ENCODE measurements at places on chromosomes 1 and 21.
A peak's percentile ranks its signal among the peaks of the same experiment; 100 is the strongest.

GRCh38 chr1:154567386-154568156 is at the start of gene CHRNB2:
TSS of gene CHRNB2 (plus strand) at chr1:154567778. CDS start at chr1:154568045, 267 bp downstream.
- H3K27ac ChIP-seq = no peak within 1 kb of the TSS
- H3K4me1 ChIP-seq = peaks cover 10% of the 10 kb centered on the region
- H3K4me3 ChIP-seq = no peak within 1 kb of the TSS
- no peaks in the 10 kb centered on the region for H3K36me3 ChIP-seq

DNA sequence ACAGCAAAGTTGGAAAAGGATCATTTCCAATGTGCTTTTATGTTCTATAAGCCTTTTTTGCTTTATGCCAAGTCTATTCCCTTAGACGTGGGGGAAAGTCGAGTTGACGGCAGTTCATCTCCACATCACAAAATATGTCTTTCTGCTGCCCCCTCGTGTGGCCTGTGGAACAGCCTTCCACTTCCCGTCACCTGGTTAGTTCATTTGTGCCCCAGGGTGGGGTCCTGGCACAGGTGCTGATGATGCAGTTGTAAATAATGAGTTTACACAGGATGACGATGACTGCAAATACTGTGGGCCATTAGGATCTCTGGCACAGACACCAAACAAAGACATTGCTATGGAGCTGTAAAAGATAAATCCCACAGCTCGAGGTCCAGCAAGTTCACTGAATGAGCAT is 10.0 kb upstream of the OTUD3 start:
- no peak overlapping the region for H3K4me3 ChIP-seq
- no peaks in the 10 kb centered on the region for H3K27me3 ChIP-seq
- no peak overlapping the region for H3K27ac ChIP-seq
- DNase-seq = no peak
- no peaks in the 10 kb centered on the region for H3K36me3 ChIP-seq

DNA sequence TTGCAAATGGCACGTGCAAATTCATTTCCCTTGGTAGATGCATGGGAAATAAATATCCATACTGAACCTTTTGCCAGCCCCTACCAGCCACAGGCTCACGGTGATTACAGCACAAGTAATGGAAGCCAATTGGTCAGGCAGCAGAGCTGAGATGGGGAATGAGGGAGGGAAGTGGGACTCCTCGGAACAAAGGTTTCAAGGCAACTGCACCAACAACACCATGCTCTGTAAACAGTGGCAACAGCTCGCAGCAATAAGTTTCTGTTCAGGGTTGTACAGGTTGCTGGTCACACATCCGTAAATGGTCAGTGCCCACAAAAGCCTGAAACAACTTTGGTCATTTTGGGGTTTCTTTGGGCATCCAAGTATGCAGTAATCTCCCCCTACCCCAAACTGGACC is 62.7 kb upstream of the LPGAT1 start:
- no peak overlapping the region for H3K4me3 ChIP-seq
- no peaks in the 10 kb centered on the region for H3K27me3 ChIP-seq
- H3K4me1 ChIP-seq = no peaks in the 10 kb centered on the region
- no peak overlapping the region for H3K27ac ChIP-seq
- no peak for DNase-seq
- H3K36me3 ChIP-seq = no peaks in the 10 kb centered on the region

DNA sequence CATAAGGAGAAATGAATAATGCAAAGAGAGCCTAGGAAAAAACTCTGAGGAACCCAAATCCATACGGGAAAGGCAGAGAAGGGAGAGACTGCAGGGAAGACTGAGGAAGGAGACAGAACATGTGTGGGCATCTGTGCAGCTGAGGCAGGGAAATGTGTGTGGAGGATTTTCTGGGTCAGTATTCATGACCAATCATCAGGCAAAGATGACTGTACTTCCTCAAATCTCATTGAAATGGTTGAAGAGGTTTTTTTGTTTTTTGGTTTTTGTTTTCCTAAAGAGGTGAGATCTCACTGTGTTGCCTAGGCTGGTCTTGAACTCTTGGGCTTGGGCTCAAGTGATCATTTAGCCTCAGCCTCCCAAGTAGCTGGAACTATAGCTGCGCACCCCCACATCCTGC is 15.7 kb downstream of the DIP2A start:
- DNase-seq = no peak
- no peak overlapping the region for H3K4me3 ChIP-seq
- peaks cover 9% of the 10 kb centered on the region for H3K4me1 ChIP-seq
- no peaks in the 10 kb centered on the region for H3K27me3 ChIP-seq

- DNase-seq = no peak
- H3K4me3 ChIP-seq = no peak overlapping the region
- no peaks in the 10 kb centered on the region for H3K27me3 ChIP-seq
- H3K4me1 ChIP-seq = no peaks in the 10 kb centered on the region
- no peaks in the 10 kb centered on the region for H3K36me3 ChIP-seq
Observed at GRCh38 chr1:192443616-192444015, 126.8 kb downstream of the RGS21 start.

GRCh38 chr1:89608984-89609725 is 23.8 kb upstream of the LRRC8C start:
- no peaks in the 10 kb centered on the region for H3K36me3 ChIP-seq
- H3K27me3 ChIP-seq = no peaks in the 10 kb centered on the region
- DNase-seq = no peak
- no peak overlapping the region for H3K4me3 ChIP-seq
- H3K4me1 ChIP-seq = no peaks in the 10 kb centered on the region
- peak overlapping the region; percentile 33 for H3K27ac ChIP-seq

- no peak overlapping the region for H3K4me3 ChIP-seq
- peaks cover 35% of the 10 kb centered on the region for H3K4me1 ChIP-seq
- DNase-seq = no peak
- H3K27me3 ChIP-seq = no peaks in the 10 kb centered on the region
- H3K36me3 ChIP-seq = no peaks in the 10 kb centered on the region
- H3K27ac ChIP-seq = no peak overlapping the region
Observed at GRCh38 chr1:203451836-203452784, 23.5 kb upstream of the PRELP start.

GRCh38 chr1:182754087-182754486 is 35.5 kb upstream of the NPL start:
- H3K27ac ChIP-seq = no peak overlapping the region
- no peak overlapping the region for H3K4me3 ChIP-seq
- no peaks in the 10 kb centered on the region for H3K4me1 ChIP-seq
- DNase-seq = no peak
- H3K27me3 ChIP-seq = no peaks in the 10 kb centered on the region

GRCh38 chr1:160888926-160889325 is 3.9 kb upstream of the ITLN1 start:
- H3K27me3 ChIP-seq = no peaks in the 10 kb centered on the region
- H3K4me3 ChIP-seq = no peak overlapping the region
- H3K4me1 ChIP-seq = no peaks in the 10 kb centered on the region
- no peaks in the 10 kb centered on the region for H3K36me3 ChIP-seq
- no peak for DNase-seq
- H3K27ac ChIP-seq = no peak overlapping the region

DNA sequence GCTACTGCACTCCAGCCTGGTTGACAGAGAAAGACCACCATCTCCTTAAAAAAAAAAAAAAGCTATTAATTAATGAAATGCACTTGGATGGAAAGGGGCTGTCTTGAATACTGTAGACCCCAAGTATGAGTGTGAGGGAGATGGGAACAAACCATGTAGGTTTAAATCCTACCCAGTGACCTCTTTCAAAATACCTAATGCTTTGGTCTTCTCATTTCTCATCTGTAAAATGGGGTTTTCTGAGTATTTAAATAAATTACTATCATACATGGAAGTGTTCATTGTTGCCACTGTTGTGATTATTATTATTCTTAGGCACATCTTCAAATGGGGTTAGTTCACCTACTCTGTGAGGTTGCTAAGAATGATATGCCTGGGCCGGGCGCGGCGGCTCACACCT is 17.1 kb upstream of the FUCA1 start:
- no peak overlapping the region for H3K4me3 ChIP-seq
- no peak overlapping the region for H3K27ac ChIP-seq
- H3K27me3 ChIP-seq = no peaks in the 10 kb centered on the region
- no peaks in the 10 kb centered on the region for H3K4me1 ChIP-seq
- DNase-seq = no peak
